ENCODE measurements at places on chromosomes 1 and 21.

- no peak for DNase-seq
Measured at GRCh38 chr1:54490361-54491248, 57.4 kb upstream of the ACOT11 start.

DNA sequence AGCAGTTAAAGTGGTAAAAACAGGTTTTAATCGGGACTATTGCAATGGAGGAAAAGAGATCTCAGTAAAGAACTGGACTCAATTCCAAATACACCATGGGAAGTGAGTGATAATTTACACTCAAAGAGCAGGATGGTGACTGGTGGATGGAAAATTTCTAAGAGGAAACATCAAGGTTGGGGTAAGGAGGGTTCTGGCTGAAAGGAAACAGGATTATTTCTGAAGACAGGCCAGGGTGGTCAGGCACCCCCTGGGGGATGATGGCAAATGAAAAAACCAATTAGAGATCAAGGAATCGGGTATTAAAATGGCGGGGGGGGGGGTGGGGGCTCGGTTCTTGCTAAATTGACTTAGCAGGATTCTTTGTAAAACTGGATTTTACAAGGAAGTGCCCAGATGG is 12.3 kb upstream of the HSD11B1 start:
- DNase-seq, result no peak

- DNase-seq, result no peak
Measured at GRCh38 chr1:116762281-116762680, 8.1 kb downstream of the CD2 start.

- no peak for DNase-seq
Measured at GRCh38 chr1:154586231-154586630, 18.7 kb downstream of the CHRNB2 start.

DNA sequence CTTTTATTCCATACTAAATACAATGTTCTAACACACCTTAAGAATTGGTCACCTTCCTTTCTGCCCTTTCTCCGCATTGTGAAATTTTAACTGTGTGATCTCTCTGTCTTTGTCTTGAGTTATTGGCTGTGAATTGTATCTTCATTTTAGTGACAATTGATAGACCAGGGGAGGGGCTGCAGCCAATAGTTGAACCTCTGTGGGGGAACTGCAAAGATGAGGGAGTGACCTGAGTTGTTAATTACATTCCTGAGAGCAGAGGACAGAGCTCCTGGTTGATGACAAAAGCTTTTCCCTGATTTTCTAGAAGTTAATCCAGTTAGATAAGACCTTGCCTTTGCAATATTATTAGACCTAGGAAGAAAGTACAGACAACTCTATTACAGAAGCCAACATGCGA is 1535.7 kb downstream of the BRINP3 start:
- DNase-seq, result no peak

DNA sequence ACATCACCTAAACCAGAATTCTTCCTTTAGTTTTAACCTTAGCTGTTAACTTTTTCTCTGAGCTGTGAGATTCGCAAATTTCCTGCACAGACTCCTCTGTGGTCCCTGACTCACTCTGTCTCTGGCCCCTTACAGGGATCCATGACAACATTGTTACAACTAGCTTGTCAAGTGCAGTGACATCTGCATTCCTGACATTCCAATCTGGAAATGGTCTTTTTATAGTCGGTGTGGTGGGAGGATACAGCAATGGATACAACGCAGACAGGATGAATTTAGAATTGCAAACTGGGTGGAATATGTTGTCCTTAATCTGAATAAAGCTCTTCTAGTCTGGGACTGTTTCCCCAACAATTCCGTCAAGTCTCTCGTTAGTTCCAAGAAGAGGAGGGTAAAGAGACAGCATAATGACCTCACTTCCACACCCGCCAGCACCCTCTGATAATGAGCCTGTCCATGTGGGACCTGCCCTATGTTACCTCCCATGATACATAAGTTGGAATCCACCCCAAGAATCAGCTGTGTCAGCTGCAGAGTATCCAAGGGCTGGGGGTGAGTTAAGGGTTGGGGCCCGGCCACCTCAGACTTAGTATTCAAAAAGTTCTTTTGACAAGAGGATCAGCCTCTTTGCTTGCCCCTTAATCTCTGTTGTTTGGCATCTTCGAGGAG is 49.4 kb downstream of the ILDR2 start:
- DNase-seq, result no peak

GRCh38 chr1:89519779-89520358 is 4.8 kb upstream of the LRRC8B start:
- no peak for DNase-seq

GRCh38 chr1:230186003-230186863 is 119.2 kb downstream of the GALNT2 start:
- no peak for DNase-seq
